ENCODE measurements at places on chromosomes 16 and 17. TPM values are rescaled to one million over a fixed set of nuclear protein-coding genes. Genes with fewer than 3 reads are reported as not detected.

Gene GAST
- not detected for total RNA-seq

Gene GPRC5B
- total RNA-seq = 23.2 TPM

Gene ZFP3
- total RNA-seq = 9.1 TPM

Gene TEKT3
- total RNA-seq = 0.86 TPM

Gene TMEM100
- 8.4 TPM for total RNA-seq

Gene TMEM114
- not detected for total RNA-seq

Gene MARCHF10
- 0.60 TPM for total RNA-seq

Gene GPR179
- total RNA-seq = 0.05 TPM

Gene TBC1D3I
- 2.1 TPM for total RNA-seq

Gene RABEP2
- total RNA-seq = 26.5 TPM

Gene ZNF286A
- total RNA-seq = 14.2 TPM

Gene SERPINF2
- 7.1 TPM for total RNA-seq

Gene KCNG4
- not detected for total RNA-seq

Gene PDE6G
- not detected for total RNA-seq

Gene KRTAP2-2
- not detected for total RNA-seq

Gene CTRB1
- total RNA-seq = not detected

Gene SLC16A5
- total RNA-seq = 77.7 TPM

Gene NECAB2
- total RNA-seq = not detected

- no peak for DNase-seq
Observed at GRCh38 chr17:2143332-2143731, 88.4 kb downstream of the HIC1 start.

DNA sequence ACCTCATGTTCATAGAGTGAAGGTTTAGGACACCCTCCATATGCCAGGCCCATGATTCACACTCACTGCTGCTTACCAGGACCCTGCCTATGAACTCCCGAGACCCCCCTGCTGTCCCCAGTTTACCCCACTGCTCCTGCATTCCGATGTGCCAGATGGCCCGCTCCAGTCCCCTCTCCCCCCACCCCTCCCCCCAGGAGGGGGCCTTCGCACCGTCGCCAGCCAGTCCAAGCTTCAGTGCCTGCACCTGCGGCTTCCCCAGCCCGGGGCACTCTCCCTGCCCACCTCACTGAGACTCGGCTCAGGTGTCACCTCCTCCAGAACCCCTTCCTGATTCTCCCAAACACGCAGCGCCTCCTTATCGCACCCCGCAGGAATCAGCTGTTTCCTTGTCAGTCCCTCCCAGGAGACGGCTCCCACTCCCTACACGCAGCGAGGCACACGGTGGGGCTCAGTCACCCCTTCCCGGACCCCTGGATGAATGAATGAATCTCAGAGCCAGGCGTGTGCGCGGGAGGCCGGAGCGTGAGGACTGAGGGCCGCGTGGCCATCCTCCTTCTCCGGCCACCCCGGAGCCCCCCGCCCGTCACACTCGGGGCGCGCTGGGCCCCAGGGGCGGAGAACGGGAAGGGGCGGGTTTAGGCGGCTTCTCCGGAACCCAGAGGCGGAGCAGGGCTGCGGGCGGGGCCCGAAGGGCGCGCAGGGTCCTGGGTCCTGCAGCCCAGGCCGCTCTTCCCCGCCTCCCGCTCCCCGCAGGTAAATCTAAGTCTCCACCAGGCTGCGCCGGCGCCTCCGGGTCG, 1.6 kb downstream of the MYO1C start:
- DNase-seq = peak; percentile 80

DNA sequence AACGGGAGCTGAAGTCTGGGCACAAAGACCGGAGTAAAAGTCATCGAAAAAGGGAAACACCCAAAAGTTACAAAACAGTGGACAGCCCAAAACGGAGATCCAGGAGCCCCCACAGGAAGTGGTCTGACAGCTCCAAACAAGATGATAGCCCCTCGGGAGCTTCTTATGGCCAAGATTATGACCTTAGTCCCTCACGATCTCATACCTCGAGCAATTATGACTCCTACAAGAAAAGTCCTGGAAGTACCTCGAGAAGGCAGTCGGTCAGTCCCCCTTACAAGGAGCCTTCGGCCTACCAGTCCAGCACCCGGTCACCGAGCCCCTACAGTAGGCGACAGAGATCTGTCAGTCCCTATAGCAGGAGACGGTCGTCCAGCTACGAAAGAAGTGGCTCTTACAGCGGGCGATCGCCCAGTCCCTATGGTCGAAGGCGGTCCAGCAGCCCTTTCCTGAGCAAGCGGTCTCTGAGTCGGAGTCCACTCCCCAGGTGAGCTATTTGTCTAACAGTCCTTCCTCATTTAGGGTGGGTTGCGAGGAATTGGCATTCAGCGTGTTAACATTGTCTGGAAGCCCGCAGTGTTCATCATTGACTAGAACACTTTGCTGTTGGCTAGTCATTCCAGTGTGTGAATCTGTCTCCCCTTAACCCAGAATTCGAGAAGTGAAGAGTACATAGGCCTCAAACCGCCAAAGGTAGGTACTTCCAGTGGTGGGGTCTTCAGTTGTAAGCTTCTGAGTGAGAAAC, 1.5 kb downstream of the CDK12 start:
- DNase-seq = no peak

DNA sequence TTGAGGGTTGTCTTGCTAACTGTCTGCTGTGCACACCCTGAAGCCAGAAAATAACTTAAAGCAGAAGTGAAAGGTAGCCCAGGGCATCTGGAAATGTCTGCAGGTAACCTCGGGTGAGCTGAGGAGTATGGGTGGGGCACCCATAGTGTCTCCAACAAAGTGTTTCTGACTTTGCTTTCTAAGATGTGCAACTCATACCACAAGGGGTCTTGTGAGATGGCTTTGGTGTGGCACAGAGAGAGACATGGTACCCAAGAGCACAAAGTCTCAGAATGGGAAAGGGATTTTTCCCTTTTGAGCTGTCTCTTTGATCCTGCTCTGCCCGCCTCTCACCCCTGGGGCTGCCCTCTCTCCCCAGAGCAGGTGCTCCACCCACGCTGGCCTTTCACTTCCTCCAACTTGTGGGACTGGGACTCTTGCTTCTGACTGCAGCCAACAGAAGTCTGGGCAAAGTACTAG, 6.9 kb downstream of the CHD9 start:
- DNase-seq = peak; percentile 54

- DNase-seq = no peak
Observed at GRCh38 chr17:16398270-16399267, 16.8 kb upstream of the TRPV2 start.

DNA sequence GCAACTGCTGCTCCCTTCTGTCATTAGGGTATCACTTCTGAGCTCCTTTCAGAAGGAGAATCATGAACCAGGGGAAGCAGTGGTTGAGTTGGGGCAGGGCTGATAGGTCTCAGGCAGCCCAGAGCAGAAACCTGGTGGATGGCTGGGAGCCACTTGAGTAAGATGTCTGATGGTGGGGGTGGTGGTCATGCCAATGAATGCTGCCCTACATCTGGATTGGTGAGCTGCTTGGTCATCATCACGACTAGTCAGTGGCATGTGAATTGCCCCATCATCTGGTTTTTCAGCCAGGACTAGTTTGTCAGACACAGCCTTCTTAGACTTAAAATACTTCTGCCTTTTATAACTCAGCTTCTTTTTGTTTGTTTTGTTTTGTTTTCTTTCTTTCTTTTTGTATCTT, 2.6 kb downstream of the GID4 start:
- DNase-seq = no peak

DNA sequence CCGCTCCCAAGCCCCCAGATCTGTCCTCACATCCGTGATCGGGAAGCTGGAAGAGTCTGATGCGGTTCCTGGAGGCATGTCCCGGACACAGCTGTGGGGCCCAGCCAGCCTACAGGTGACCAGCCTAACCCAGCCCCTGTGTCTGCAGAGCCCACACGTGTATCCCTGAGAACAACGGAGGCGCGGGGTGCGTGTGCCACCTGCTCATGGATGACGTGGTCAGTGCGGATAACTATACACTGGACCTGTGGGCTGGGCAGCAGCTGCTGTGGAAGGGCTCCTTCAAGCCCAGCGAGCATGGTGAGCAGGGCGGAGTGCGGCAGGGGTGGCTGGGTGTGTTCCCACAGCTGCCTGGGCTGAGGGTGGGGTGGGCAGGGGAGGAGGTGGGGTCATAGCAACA, 30.9 kb downstream of the IL4R start:
- DNase-seq = no peak

DNA sequence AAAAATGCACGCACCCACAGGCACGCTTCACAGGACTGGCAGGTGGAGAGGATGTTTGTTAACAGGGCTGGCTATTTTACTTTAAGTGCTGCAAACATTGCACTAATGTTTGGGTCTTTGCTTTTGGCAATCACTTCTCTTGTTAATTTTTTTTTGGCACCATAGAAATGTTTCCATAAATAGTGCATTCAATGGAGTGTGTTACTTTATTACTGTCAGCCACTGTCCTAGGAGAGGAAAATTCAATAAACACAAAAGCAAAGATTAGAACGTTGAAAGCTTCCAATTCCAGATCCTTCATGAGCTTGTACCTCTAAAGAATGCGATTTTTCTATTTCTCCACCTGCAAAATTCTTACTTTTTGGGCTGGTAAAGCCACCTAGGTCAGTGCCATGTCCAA, 743.5 kb downstream of the WWOX start:
- DNase-seq = no peak

DNA sequence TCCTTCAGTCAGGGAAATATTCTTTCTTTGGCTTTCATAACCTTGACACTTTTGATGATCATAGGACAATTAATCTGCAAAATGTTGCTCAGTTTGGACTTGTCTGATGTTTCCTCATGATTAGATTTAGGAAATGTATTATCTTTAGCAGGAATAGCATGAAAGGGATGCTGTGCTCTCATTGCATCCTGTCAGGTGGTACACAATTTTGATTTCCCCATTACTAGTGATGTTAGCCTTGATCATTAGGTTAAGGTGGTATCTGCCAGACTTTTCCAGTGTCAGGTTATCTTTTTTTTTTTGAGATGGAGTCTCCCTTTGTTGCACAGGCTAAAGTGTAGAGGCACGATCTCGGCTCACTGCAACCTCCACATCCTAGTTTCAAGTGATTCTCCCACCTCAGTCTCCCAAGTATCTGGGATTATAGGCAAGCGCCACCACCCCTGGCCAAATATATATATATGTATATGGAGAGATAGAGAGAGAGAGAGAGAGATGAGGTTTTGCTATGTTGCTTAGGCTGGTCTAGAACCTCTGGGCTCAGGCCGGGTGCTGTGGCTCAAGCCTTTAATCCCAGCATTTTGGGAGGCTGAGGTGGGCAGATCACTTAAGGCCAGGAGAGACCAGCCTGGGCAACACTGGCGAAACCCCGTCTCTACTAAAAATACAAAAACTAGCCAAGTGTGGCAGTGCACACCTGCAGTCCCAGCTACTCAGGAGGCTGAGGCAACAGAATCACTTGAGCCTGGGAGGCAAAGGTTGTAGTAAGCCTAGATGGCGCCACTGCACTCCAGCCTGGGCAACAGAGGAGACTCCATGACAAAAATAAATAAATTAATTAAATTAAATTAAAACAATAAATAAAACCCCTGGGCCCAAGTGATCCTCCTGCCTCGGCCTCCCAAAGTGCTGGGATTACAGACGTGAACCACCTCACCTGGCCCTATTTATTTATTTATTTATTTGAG, 15.8 kb upstream of the CAVIN1 start:
- no peak for DNase-seq

GRCh38 chr16:3646348-3646920, 8.1 kb upstream of the DNASE1 start:
- DNase-seq = peak; percentile 75

- no peak for DNase-seq
Observed at GRCh38 chr16:80079072-80079471, 461.7 kb upstream of the DYNLRB2 start.

DNA sequence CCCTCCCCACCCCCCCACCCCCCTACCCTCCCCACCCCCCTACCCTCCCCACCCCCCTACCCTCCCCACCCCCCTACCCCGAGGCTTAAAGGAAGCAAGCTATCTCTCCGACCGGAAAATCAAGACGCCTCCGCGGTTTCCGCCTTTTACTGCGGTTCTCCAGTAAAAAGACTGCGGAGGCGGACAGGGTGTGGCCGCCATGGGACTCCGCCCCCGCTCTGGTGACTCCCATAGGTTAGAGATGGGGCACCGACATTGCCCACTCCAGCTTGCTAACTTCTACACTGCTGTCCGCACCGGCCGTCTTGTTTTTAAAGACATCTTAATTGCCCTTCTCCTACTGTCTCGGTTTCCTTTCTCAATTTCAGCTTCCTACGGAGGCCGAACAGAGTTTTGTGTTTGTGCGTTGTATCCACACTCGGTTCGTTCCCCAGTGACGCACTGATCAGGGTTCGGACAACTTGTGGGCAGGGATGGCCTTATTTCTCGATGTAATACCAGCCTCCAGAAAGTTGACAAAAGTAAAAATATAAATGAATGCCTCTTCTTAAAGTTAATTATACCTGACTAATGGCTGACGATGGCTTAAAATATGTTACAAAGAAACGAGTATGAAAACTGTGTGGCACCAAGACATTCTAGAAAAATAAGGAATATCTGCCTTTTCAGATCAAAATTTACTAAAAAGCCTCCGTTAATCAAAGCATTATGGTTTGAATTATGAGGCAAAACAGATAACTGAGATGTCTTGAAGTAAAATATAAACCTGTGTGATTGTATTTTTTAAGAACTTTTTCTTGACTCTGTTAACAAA, 1.1 kb upstream of the ZNF200 start:
- DNase-seq = peak; percentile 50

- no peak for DNase-seq
Observed at GRCh38 chr16:31764103-31764502, 109.5 kb upstream of the ZNF267 start.

DNA sequence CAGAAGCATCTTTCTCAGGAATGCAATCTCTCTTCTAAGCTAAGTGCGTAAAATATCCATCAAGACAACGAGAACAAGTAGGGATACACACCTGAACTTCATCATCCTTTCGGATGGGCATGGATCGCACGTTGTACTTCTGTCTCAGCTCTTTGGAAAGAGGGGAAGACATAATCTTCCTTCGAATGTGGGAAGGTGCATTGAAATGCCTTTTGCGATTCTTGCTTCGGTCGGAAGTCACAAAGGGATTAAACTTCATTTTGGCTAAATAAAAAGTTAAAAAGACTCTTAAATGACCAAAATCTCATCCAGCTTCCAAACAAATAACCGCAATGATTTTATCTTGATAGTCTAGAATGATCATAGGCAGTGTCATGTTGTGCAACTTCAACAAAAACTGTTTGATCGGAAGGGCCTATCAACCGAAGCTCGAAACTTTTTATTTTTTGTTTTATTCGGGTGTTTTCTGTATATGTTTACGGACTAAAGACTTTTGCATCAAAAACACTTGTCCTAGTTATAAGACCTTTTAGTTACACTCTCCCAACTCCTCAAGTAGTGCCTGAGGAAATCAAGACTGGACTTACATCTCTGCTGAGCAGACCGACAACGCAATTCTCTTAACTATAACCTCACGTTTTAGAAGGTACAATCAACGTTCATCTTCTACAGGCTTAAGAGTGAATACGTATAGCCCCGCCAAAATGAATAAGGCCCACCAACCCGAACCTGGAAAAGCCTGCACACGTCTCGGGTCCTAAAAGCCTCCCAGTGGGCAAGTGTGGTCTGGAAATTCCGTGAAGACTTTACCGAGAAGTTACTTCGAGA, 727 bp downstream of the RPL26 start:
- no peak for DNase-seq

DNA sequence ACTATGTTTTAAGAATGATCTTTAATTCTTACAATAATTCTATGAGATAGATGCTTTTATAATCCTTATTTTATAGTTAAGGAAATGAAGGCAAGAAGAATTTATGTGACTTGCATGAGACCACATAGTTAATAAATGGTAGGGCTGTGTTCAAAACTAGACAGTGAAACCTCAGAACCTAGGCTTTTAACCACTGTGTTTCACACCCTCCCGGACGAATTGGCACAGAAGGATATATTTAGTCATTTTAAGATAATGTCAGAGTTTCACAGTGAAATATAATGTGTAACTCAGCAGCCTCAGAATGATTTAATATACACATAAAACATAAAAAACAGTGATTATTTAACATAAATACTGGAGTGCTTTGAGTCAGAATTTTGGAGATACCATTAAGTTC, 57.0 kb downstream of the NSRP1 start:
- DNase-seq = no peak
